ENCODE measurements at places on chromosomes 2 and 18.

DNA sequence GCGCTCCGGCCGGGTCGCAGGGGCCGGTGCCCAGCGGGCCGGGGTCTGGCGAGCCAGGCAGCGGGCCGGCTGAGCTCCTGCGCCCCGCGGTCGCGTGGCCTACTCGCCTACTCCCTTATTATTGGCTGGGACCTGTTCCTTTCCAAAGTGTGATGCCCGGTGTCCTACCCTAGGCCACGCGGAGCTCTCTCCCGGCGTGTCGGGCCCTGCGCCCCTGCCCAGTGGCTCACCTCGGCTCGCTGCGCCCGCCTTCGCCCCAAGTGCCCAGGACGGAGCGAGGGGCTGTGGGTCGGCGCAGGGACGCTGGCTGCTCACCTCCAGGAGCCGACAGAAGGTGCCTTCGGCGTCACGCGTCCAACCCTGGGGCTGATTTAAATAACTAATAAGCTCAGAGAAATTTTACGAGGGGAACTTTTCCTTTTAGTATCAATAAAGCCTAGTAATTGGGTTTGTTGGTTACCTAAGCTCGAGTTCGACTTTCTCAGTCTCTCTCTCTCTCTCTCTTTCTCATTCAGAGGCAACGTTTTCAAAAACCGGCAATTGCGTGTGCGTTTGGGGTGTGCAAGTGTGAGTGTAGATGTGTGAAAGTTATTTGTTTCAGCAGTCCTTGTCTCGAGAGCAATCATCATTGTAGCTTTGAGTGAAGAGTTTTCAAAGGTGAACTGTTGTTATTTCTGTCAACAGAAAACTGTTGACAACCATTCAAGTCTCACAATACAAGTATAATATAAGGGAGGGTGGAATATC, 7.0 kb upstream of the SATB2 start:
- DNase-seq = no peak

GRCh38 chr2:197090742-197091367, 164.3 kb upstream of the PGAP1 start:
- no peak for DNase-seq

- DNase-seq = no peak
These were observed 171.8 kb upstream of the PIK3C3 start for GRCh38 chr18:41783065-41783818.

GRCh38 chr2:134919341-134920210, 954 bp downstream of the CCNT2 start:
- DNase-seq = no peak

GRCh38 chr2:217795067-217795466, 207.7 kb downstream of the TNS1 start:
- DNase-seq = no peak

- no peak for DNase-seq
These were observed 174.4 kb downstream of the RPIA start for GRCh38 chr2:88865801-88866371.

GRCh38 chr18:3171631-3172030, 48.1 kb downstream of the MYOM1 start:
- no peak for DNase-seq

DNA sequence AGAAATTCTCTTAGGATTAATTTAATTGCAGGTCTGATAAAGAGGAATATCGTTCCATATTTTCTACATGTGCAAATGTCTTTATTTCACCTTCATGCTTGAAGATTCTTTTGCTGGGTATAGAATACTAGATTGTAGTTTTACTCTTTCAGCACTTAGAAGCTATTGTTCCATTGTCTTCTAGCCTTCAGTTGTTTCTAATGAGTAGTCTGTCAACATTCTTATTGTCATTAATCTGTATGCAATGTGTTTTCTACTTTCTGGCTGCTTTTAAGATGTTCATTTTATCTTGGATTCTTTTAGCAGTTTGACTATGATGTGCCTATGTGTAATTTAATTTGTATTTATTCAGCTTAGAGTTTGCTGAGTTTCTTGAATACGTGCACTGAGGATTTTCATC, 64.3 kb upstream of the ZNF385B start:
- no peak for DNase-seq

DNA sequence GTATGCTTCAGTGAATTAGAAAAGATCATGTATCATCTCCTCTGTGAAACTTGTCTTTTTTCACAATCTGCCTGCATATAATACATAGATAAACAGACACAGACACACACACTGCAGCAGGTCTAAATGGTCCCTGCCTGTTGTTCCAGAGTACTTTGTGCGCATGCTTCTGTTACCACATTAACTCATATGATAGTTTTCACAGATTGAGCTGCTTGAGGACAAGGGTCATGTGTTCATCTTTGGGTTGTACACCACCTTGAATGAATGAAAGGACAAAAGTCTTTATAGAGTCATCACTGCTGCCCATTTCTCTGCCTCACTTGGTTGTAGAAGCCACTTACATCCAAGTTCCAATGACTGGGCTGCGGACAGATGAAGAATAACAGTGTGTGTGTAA, 72.7 kb upstream of the GLS start:
- DNase-seq = no peak

DNA sequence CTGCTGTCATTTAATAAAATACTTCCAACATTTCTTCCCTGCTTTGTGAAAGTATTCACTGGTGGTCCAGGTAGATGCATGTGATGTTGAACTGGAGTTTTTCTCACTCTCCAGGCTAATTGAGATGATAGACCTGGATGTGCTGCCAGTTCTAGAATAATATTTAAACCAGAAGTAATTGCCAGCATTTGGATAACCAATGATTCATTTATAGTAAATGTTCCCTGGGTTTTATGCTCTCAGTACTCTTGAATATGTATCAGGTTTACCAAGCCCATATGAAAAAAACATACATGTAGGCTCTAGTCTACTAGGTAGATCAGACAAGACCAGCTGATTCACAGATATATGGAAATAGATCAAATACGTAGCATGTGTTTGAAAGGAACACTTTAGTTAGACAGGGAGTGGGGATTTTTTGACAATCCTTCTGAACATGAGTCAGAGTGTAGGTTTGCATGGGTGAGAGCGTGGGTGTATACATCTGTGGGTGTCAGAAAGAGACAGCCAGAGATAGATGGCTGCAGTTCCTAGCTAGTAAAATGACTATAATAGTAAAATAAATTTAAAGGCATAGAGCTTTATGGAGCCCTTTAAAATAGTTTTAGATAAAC, 115.1 kb downstream of the NAB1 start:
- DNase-seq = no peak

DNA sequence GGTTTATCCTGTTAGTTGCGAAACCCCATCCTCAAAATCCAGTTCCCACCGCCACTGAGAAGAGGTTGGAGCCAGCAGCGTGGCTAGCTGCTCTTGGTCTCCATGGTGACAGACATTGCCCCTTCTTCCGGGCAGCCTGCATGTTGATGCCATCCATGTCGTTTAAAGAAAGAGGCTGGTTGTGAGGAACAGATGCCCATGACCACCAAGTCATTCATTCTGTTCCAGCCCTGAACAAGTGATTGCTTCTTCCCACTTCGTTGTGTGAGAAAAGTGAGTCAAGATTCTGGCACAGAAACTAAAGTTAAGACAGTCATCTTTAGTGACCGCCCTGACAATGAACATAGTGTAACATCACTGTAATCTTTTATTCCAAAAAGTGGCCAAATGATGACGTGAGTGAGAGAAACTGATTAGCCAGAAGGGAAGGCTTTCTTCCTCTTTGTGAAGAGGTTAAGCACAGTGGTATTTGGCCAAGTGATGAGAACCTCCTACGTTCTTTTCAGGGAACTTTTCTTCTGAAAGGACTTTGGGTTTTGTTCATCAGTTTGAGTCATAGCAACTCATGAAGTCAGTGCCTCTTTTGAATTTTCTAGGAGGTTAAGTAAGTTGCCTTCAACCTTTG, 272.5 kb downstream of the GALR1 start:
- no peak for DNase-seq

- no peak for DNase-seq
These were observed 113.7 kb upstream of the NRP2 start for GRCh38 chr2:205568620-205569019.

- DNase-seq = peak; percentile 28
These were observed 121.1 kb upstream of the ACAA2 start for GRCh38 chr18:49934457-49934856.

DNA sequence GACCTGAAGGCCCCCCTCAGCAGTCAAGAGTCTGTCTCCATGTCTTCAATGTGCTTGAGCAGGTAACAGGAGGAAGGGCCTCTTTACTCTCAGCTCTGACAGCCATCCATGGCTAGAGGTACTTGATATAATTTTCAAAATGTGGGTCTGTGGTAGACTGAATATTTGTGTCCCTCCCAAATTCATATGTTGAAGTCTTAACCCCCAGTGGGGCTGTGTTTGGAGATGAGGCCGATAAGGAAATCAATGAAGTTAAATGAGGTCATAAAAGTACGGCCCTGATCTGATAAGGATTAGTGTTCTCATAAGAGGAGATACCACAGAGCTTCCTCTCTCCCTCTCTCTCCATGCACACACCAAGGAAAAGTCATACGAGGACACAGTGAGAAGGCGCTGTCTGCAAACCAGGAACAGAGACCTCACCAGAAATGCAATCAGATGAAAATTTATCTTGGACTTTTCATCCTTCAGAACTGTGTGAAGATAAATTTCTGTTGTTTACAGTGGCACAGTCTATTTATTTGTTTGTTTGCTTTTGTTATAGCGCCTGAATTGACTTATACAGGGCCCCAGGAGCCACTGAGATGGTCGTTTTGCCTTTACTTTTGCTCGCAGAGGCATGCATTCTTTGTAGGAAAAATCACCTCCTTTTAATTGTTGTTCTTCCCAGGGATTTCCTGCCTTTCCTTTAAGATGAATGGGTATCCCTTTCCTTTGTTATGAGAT, 274.8 kb upstream of the TRIB2 start:
- DNase-seq = no peak

DNA sequence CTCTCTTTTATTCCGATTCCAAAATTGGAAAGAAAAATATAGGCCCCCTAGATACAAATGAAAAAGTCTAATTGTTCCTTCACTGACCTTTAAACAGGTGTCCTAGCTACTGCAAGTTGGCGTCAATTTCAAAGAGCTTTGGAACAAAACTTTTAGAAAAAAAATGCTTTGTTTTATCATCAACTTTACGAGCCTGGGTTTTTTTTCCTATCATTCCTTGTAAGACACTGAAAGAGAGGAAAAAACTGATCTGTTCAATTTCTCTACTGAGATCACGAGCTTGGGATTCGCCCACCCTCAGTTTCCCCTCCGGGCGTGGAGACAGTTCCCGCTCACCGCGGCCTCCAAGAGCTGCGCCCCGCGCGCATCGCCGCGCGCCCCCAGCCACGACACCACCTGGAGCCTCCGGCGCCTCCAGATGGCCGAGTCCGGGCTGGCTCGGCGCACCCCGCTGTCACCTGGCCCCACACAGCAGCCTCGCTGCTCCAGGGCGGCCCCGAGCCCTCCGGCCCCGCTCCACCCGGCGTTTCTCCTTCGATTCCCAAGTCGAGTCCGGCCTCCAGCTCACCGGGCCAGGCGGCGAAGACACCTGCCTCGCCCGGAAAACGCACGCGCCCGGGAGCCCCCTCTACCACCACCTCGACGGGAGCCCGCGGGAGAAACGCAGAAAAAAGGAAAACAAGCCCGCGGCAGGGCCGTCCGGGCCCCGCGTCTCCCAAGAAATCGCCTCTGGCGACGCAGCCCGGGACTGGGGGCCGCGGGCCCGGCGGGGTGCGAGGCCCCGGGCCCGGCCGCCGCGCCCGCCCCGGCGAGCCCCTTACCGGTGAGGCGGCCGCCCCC, 656 bp downstream of the TBC1D8 start:
- peak; percentile 53 for DNase-seq

GRCh38 chr18:49279041-49279440, 181.4 kb downstream of the DYM start:
- DNase-seq = no peak

- no peak for DNase-seq
These were observed 44.9 kb upstream of the LONRF2 start for GRCh38 chr2:100367163-100367562.

DNA sequence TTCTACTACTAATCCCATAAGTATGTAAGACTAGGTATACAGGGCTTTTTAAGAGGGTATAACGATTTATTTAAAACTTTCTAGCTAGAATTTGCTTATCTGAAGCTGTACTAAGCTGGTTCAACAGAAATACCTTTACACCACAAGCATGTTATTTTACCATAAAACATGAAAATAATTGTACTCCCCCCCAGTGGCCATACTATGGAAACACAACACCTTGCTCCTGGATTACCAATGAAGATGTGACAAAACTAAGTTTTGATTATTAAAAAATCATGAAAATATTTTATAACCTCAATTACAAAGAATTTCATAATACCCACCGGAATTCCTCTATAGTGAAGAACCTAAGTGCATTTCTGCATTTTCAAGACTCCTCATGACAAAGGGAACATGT, 27.3 kb downstream of the LPIN2 start:
- peak; percentile 50 for DNase-seq

GRCh38 chr2:109345653-109346480, 216.9 kb downstream of the SH3RF3 start:
- DNase-seq = no peak

DNA sequence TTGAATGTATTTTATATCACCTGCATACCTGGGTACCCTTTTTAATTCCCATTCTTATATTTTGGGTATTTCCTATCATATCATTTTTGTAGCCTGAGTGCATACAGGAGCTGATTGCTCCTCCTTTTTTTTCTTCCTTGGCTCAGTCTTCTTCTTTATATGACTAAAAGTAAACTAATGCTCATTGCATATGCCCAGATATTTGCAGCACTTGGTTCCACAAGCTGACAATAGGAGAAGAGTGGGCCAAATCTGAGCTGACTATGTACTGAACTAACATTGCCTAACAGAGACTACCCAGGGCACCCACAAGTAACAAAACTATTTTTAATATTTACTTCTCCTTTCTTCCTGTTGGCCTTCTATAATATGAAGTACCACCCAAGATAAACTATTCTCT, 131.7 kb upstream of the SPOPL start:
- DNase-seq = no peak

Data from astrocyte of the hippocampus (primary cell).